IPS DF 6.9 (cell line): ENCODE measurements at places on chromosomes 1 and 21.

- no peak for DNase-seq
Measured at GRCh38 chr1:8370046-8370881, 52.4 kb downstream of the SLC45A1 start.

GRCh38 chr1:193749868-193750267 lies 563.5 kb upstream of the B3GALT2 start:
- DNase-seq: no peak

DNA sequence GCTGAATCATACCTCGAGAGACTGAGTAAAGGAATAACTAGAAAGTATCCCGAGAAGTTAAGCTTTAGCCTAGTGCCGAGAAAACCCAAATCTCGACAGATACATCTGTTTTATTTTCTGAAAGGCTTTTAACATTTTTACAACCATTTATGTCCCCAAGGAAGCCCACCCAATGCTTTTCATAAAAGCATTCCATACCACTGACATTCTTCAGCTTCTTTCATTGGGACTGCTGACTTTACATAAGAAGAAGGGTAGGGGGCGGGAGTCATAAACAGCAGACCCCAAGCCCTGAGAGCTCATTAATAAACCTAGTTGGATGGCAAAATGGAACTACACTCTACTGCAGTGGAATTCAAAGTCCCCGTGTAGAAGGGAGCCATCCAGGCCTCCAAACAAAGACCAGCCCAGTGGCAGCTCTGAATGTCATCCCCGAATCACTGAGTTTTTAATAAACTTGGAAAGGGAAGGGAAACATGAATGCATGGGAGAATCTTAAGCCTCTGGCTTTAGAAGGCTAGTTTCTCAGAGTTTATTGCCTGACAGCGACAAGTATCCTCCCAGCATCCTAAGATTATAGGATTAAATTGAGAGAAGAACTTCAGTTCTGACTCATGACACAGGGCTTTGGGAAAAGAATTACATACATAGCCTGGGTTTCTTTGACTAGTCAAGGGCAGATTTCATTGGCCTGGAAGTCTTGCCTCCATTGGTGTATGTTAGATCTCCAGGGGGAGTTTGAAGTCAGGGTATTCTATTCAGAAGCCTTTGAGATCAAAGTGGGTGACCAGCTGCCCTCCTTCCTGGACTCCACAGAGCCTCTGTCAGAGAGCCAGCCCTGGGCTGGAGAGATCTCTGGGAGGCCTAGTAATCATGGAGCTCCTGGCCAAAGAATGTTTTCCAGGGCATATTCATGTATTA lies 3.7 kb downstream of the ATF3 start:
- no peak for DNase-seq

GRCh38 chr1:12157366-12158231 lies 9.2 kb upstream of the TNFRSF1B start:
- no peak for DNase-seq

GRCh38 chr1:170662561-170663403 lies 1.1 kb upstream of the PRRX1 start:
- DNase-seq: no peak

DNA sequence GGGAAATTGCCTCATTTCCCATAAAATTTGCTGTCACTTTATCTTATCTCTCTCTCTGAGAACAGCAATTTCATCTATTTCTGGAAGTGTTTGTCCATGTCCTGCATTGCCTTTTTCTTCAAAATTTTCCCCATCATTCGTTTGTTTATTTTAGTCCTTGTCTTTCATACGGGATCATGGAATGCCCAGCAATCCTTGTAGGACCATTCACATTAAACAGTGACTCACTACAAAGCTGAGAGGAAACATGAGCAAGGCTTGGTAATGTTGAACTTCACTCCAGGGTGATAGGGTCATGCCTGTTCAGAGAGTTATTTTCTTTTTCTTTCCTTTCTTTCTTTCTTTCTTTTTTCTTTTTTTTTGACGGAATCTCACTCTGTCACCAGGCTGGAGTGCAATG lies 32.2 kb upstream of the HNRNPU start:
- no peak for DNase-seq

DNA sequence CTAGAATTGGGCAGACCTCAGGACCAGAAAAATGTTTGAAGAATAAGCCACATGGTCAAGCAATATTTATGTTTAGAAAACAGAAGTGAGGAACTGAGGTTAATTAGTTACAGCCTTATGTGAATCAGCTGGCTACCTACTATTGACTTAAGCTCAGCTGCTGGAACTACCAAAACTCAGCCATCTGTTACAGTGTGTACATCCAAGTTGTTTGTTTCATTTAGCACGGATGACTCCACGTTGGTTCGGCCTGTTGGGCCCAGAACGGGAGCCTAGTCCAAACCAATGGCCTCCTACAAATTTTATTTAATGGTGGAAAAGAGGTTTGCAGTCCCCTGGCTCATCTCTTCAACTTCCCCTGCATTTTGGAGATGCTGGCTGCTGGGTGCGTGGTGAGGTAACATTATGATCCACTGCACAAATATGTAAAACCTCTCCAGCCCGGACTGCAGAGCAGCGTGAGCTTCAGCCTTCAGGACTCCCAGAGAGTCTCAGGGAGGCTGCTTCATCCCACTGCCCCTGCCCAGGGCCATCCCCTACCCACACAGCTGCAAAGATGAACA lies 143.4 kb downstream of the ZZZ3 start:
- no peak for DNase-seq

DNA sequence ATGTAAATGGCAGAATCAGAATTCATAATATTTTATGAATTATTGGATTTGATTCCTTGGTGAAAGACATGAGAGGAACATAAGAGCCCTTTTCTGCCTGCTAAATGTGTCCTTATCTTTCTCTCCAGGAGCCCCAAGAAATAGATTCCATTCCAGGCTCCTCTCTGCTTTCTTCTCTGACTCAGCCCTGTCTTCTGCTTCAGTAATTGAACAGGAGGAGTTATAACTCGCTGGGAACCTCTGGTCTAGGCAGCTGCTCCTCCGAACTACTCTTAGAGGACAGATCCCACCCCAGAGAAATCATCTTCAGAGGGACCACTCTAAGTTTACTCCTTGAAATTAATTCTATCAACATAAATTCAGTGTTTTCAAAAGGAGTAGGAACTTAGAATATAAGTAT lies 78.4 kb downstream of the RGS21 start:
- no peak for DNase-seq

- no peak for DNase-seq
Measured at GRCh38 chr21:16522548-16522947, 792.8 kb downstream of the USP25 start.

DNA sequence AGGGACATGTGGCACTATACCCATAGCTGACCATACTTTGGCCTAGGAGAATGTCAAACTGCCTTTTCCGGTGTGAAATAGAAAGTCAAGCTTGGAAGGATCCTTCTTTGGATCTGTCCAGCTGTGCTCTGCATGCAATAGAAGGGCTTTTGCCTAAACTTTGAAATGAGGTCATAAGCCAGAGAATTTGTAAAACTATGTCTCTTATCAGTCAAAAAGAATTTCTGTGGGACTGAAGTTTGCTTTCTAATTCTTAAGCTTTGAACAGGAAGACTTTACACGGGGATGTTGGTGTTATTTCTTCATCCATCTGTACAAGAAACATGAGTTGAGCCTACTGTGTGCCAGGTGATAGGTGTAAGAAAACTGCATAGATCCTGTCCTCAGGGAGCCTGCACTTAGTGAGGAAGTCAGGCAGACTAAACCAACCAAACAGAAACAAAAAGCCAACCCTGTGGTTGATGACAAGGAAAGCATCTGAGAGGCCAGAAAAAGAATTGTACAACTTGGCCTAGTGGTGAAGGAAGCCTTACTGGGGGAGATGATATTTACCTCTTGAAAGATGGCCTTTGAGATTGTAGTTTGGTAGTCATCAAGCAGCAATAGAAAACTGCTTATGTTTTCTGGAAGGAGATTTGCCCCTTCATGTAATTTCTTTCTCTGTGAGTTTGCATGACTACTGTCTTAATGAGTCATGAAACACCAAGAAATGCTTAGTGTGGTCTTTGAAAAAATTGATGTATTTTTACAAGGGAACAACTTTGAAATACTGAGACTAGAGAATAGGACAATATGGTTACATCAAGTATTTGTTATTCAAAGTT lies 24.8 kb downstream of the TGFB2 start:
- DNase-seq: no peak

DNA sequence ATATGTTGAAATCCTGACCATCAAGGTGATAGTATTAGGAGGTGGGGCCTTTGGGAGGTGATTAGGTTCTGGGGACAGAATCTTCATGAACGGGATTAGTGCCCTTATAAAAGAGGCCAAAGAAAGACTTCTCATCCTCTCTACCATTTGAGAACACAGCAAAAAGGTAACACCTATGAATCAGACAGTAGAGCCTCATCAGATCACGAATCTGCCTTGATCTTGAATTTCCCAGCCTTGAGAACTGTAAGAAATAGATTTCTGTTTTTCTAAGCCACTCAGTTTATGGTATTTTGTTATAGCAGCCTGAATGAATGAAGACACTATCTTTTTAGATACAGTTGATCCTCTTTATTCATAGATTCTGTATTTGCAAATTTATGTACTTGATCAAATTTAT lies 206.9 kb upstream of the EDN2 start:
- DNase-seq: no peak

DNA sequence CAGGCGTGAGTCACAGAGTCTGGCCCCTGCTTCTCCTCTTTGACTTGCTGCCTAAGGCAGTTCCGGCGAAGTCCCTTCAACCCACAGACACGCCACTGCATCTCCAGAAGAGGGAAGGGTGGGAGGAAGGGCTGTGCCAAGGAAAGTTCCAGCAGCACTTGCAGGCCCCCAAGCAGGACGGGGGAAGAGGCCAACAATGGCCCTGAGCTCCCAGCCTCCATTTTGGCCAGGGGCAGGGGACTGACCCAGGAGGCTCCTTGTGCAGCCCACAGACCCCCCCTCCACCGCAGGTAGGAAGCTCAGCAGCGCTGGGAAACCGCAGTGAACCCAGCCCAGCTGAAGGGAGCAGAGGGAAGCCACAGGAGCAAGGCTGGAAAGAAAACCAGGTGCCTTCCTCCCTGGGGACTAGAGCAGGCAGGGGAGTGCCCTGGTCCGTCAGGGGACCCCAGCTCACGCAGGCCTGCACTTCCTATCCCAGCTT lies 35.4 kb downstream of the ACOT7 start:
- no peak for DNase-seq

DNA sequence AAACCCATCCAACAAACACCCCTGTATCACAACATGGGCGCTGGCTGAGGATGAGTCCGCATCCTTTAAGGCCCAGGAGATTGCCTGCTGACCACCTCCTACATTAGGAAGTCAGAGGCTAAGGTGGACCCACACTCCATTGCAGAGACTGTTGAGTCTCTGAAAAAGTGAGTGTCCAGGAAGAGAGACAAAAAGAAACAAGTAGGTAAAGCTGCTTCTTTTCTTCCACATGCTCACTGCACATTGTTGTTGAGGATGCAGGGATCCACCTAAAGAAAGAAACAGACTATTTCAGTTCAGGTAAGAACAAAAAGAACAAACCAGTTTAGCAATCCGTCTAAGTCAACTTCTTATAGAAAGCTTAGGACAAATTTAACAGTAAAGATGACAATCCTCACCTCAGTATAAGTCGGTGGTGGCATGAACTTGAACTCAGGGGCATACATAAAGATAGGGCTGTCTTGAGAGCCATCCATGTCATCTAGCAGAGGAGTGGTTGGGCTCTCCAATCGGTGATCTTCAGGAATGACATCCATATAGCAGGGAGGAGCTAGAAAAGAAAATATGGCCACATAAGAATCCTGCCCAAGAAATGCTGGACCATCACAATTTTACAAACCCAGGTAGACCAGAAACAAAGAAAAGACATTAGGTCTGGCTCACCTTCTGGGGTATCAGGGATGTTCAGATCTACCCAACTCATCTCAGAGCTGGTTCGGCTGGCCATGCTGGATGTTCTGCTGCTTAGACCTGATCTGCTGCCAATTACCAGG lies 2.6 kb downstream of the TXNIP start:
- no peak for DNase-seq

DNA sequence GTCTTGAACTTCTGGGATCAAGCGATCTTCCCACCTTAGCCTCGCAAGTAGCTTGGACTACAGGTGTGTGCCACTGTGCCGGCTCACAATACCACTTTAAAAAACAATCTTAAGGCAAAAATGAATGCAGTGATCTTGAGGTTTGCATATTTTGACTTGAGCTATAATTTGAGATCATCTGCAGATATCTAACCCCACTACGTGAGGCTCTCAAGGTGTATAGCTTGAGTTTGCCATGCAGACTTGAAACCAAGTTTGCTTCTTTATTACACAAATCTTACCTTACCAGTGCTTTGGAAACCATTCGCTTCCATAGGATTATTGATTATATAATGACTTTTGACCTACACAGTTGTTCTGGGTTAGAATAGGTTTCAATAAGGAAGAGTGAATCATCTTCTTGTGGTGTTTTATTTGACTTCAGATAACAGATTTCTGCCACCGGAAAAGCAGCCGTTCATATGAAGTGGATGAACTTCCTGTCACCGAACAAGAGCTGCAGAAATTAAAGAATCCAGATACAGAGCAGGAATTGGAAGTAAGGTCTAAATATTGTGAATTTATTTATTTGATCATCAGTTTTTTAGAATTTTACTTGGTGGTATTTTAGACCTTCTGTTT lies 155.1 kb downstream of the VPS13D start:
- no peak for DNase-seq

- DNase-seq: no peak
Measured at GRCh38 chr1:26887125-26887524, 3.0 kb downstream of the GPN2 start.

- no peak for DNase-seq
Measured at GRCh38 chr21:33123374-33124123, 53.6 kb downstream of the OLIG1 start.

- DNase-seq: no peak
Measured at GRCh38 chr1:26848499-26848898, 14.4 kb upstream of the SFN start.

DNA sequence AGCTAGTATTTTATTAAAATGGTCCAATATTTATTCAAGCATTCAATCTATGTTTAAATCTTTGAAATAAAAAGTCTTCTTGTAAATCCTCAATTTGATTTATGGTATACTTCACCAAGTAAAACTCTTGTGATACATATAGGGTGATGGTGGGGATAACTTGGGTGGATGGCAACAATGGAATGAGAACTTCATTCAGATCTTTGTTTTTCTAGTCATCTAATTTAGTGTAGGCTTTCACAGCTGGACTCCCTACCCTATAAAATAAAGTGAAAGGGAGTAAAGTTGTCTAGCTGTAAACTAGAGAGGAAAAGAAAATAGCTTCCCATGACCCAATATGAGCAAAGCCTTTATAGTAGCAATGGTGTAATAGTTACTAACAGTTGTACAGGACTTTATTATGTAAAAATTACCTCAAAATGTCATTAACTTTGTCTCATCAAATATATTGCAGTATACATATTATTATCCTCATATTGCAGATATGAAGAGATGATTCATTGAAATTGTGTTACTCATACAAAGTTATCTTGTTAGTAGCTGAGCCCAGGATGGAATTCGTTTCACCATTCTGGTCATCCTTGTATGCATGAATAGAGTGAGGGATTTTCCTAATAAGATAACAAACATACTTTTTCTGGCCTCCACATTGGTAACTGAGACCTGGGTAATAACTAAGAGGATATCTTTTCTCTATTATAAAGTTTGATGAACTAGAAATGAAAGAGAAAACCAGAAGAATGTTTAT lies 1377.7 kb upstream of the ADGRL4 start:
- no peak for DNase-seq
